CD8-positive, alpha-beta memory T cell (primary cell): ENCODE measurements at places on chromosomes 16 and 17. TPM values are rescaled to one million over a fixed set of nuclear protein-coding genes. Genes with fewer than 3 reads are reported as not detected.

Gene AOC3
- total RNA-seq: 1.0 TPM

Gene IKZF3
- 119 TPM for total RNA-seq

Gene TBC1D3K
- not detected for total RNA-seq

Gene ANKS4B
- total RNA-seq: not detected

Gene NKIRAS2
- total RNA-seq: 31.3 TPM

Gene MYH3
- 3.5 TPM for total RNA-seq

Gene NXN
- 0.31 TPM for total RNA-seq

Gene LPO
- not detected for total RNA-seq

Gene FOXC2
- not detected for total RNA-seq

- H3K27ac ChIP-seq: peak within 1 kb of the TSS; percentile 4
- peaks cover 16% of the 10 kb centered on the region for H3K4me1 ChIP-seq
- H3K4me3 ChIP-seq: peak within 1 kb of the TSS; percentile 53
- peaks cover 10% of the 10 kb centered on the region for H3K27me3 ChIP-seq
- peak; percentile 13 for DNase-seq
- H3K36me3 ChIP-seq: no peaks in the 10 kb centered on the region
Observed at GRCh38 chr16:57284209-57284951, at the start of gene PLLP. TSS of gene PLLP (minus strand) at chr16:57284672. CDS start at chr16:57284540, 132 bp downstream.

GRCh38 chr16:67723911-67724305 lies 4.8 kb upstream of the GFOD2 start:
- no peak for DNase-seq
- peaks cover 10% of the 10 kb centered on the region for H3K4me1 ChIP-seq
- no peaks in the 10 kb centered on the region for H3K27me3 ChIP-seq
- no peak overlapping the region for H3K4me3 ChIP-seq
- no peak overlapping the region for H3K27ac ChIP-seq

- no peak overlapping the region for H3K27ac ChIP-seq
- H3K27me3 ChIP-seq: no peaks in the 10 kb centered on the region
- peaks cover 23% of the 10 kb centered on the region for H3K4me1 ChIP-seq
- H3K4me3 ChIP-seq: no peak overlapping the region
- DNase-seq: no peak
Observed at GRCh38 chr17:2197271-2197670, 106.3 kb downstream of the SMG6 start.

- no peaks in the 10 kb centered on the region for H3K36me3 ChIP-seq
- peaks cover 81% of the 10 kb centered on the region for H3K4me1 ChIP-seq
- no peaks in the 10 kb centered on the region for H3K27me3 ChIP-seq
- no peak overlapping the region for H3K4me3 ChIP-seq
- no peak overlapping the region for H3K27ac ChIP-seq
Observed at GRCh38 chr17:46122486-46122871, 70.8 kb downstream of the KANSL1 start.

GRCh38 chr17:42878924-42879595 lies 21.5 kb upstream of the G6PC1 start:
- H3K4me3 ChIP-seq: no peak overlapping the region
- no peaks in the 10 kb centered on the region for H3K27me3 ChIP-seq
- DNase-seq: no peak
- no peaks in the 10 kb centered on the region for H3K36me3 ChIP-seq
- H3K27ac ChIP-seq: no peak overlapping the region

DNA sequence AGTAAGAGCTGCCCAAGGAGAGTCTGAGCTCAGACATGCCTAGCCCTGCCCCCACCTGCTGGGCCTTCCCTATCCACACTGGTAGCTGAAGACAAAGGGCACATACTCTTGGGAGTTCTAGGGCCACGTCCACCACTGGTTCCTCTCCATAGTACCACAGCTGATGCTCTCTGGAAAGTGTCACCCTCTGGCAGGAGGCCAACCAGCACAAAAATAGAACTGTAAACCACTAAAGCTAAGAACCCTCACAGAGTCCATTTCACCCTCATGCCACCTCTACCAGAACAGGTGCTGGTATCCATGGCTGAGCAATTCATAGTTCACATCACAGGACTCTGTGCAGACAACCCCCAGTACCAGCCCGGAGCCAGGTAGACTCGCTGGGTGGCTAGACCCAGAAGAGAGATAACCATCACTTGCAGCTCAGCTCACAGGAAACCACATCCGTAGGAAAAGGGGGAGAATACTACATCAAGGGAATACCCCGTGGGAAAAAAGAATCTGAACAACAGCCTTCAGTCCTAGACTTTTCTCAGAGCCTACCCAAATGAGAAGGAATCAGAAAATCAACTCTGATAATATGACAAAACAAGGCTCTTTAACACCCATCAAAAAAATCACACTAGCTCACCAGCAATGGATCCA lies 115.3 kb downstream of the CEP112 start:
- DNase-seq: no peak
- no peaks in the 10 kb centered on the region for H3K27me3 ChIP-seq
- no peak overlapping the region for H3K27ac ChIP-seq
- H3K36me3 ChIP-seq: no peaks in the 10 kb centered on the region
- no peaks in the 10 kb centered on the region for H3K4me1 ChIP-seq

DNA sequence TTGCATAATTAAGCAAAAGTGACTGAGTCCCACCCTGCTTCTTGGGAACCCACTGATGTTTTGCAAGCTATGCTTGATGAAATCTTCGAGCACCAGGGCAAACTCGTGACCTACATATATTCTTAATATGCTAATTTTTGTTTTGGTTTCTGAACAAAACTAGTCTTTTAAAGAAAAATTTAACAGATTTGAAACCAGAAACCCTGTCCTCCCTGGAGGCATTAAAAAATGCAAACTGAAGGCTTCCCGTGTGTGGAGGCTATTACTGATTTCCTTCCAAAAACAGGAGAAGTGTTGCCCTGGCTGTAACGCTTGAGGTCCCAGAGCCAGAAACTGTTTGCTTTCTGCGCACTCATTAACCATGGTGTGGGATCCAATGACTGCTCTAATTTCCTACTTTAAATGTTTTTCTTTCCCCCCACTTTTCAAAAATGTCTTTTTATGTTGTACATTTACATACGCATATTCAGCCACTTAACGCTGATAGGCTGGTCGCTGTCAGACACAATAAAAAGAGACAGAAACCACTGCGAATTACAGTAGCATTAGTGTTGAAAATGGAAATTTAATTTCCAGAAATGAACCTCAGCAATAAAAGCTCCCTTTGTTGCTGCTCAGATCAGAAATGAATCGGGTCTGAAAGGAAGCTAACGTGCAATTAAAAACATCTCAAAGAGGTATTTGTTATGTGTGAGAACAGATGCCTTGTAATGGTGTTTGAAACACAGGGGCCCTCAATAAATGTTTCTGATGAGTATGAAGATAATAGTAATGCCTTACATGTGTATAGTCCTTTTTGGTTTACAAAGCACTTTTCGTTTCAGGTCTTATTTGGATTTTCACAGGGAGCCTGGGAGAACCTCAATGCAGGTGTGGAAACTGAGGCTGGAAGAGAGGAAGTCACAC lies 39.9 kb upstream of the IRX6 start:
- H3K27ac ChIP-seq: no peak overlapping the region
- H3K4me3 ChIP-seq: no peak overlapping the region
- no peaks in the 10 kb centered on the region for H3K36me3 ChIP-seq
- H3K4me1 ChIP-seq: no peaks in the 10 kb centered on the region
- no peaks in the 10 kb centered on the region for H3K27me3 ChIP-seq

GRCh38 chr17:67482764-67483163 lies 105.7 kb downstream of the PITPNC1 start:
- H3K4me3 ChIP-seq: no peak overlapping the region
- DNase-seq: no peak
- no peak overlapping the region for H3K27ac ChIP-seq

- DNase-seq: no peak
- peaks cover 37% of the 10 kb centered on the region for H3K4me1 ChIP-seq
- no peak overlapping the region for H3K4me3 ChIP-seq
- no peak overlapping the region for H3K27ac ChIP-seq
- no peaks in the 10 kb centered on the region for H3K27me3 ChIP-seq
Observed at GRCh38 chr17:41322094-41322902, 6.8 kb upstream of the KRTAP17-1 start.

- H3K27ac ChIP-seq: no peak overlapping the region
- H3K4me3 ChIP-seq: peak overlapping the region; percentile 50
- peak; percentile 67 for DNase-seq
- peaks cover 21% of the 10 kb centered on the region for H3K4me1 ChIP-seq
- no peaks in the 10 kb centered on the region for H3K36me3 ChIP-seq
- no peaks in the 10 kb centered on the region for H3K27me3 ChIP-seq
Observed at GRCh38 chr17:72719578-72720493, 372.7 kb downstream of the SLC39A11 start.

DNA sequence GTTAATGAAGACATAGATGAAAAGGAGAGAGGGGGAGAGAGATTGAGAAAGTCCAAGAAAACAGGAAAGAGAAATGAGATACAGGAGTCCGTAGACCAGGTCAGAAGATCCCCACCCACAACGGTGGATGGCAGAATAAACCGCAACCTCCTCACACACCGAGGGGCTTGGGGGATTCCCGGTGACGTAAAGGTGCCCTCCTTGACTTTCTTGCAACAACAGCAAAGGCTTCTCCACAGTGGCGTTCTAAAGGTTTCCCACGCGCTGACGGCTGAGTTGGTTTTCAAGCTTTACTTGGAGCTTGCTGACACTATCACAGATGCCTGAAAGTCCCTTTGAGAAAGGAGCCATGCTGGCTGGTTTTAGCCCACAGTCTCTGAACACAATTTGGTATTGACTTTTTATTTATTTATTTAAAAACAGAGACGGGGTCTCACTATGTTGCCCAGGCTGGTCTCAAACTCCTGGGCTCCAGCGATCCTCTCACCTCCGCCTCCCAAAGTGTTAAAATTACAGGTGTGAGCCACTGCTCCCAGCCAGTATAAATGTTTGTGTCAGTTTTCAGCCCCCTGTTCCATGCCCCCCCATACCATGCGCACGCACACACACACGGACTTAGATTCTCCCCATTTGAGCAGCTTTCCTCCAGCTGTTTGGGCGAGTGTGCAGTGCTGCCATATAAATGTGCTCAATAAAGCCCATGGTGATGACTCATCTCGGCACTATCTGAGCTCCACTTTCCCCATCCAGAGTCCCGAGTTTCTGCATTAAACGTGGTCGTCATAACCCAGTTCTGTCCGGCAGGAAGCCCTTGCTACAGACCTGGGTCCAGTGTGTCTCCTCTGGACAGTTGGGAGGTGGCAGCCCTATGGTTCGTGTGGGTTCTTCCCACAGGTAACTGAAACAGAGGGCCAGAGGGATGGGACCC lies 33.0 kb upstream of the SEC14L1 start:
- H3K27ac ChIP-seq: no peak overlapping the region
- H3K4me3 ChIP-seq: no peak overlapping the region
- H3K36me3 ChIP-seq: no peaks in the 10 kb centered on the region
- H3K4me1 ChIP-seq: peaks cover 7% of the 10 kb centered on the region

- H3K36me3 ChIP-seq: no peaks in the 10 kb centered on the region
- no peak overlapping the region for H3K27ac ChIP-seq
- H3K4me1 ChIP-seq: peaks cover 3% of the 10 kb centered on the region
- no peak overlapping the region for H3K4me3 ChIP-seq
- H3K27me3 ChIP-seq: peaks cover 33% of the 10 kb centered on the region
Observed at GRCh38 chr16:88941913-88942909, 34.8 kb downstream of the CBFA2T3 start.

DNA sequence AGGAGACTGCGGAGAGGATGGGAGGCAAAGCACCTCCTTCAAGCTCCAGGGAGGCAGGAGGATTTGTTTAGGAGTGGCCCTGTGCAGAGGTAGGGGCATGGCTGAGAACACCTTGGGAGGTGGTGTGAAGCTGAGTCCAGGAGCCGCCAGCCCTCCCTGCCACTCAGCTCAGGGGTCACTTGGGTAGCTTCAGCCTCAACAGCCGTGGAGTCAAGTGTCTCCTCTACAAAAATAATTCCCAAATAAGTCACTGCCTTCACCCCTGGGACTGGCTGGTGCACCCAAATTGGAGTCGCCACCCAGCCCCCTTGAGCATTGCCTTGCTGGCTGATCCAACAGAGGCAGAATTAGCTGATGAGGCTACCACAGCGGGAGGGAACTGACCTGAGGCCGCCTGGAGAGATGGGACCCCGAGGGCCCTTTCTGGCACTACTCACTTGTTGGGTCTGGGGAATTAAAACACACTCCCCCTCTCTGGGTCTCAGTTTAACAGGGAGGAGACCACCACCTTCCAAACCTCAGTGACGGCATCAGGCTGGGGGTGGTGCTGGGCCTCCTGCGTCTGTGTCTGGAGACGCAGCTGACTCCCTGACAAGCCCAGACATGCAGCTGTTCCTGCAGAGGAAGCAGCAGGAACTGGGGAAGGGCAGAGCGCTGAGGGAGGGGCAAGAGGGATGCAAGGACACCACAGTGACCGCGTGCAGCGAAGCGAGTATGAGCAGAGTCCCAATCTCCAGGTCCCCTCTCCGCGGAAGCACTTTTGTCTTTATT lies 87.9 kb upstream of the TOB1 start:
- H3K4me1 ChIP-seq: peaks cover 15% of the 10 kb centered on the region
- H3K4me3 ChIP-seq: no peak overlapping the region
- DNase-seq: no peak
- no peaks in the 10 kb centered on the region for H3K36me3 ChIP-seq

- no peaks in the 10 kb centered on the region for H3K27me3 ChIP-seq
- no peaks in the 10 kb centered on the region for H3K36me3 ChIP-seq
- no peak for DNase-seq
- H3K4me1 ChIP-seq: peaks cover 44% of the 10 kb centered on the region
Observed at GRCh38 chr17:40443988-40444899, 994 bp downstream of the IGFBP4 start.

DNA sequence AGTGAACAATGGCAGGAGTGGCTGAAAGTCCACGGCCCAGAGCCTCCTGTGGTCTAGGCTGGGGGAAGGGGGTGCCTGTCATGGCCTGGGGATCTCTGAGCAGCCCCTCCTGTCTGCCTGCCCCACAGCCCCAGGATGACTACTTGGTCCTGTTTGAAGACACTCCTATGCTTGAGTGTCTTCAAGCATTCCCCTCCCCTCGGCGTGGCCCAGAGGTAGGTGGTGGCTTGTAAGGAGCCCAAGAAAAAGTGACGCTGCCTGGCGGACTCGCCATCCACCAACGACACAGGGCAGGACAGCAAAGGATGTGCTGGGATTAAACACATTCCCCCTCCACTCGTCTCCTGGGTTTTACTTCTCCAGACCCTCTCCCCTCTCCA lies 5.7 kb downstream of the SULT1A1 start:
- H3K36me3 ChIP-seq: no peaks in the 10 kb centered on the region
- no peak for DNase-seq
- H3K4me3 ChIP-seq: no peak overlapping the region
- no peaks in the 10 kb centered on the region for H3K27me3 ChIP-seq
- H3K4me1 ChIP-seq: no peaks in the 10 kb centered on the region
- no peak overlapping the region for H3K27ac ChIP-seq

- no peak overlapping the region for H3K27ac ChIP-seq
- H3K36me3 ChIP-seq: peaks cover 43% of the 10 kb centered on the region
- H3K27me3 ChIP-seq: no peaks in the 10 kb centered on the region
- no peak overlapping the region for H3K4me3 ChIP-seq
- H3K4me1 ChIP-seq: peaks cover 100% of the 10 kb centered on the region
Observed at GRCh38 chr17:38881600-38882191, 11.8 kb downstream of the LASP1 start.

DNA sequence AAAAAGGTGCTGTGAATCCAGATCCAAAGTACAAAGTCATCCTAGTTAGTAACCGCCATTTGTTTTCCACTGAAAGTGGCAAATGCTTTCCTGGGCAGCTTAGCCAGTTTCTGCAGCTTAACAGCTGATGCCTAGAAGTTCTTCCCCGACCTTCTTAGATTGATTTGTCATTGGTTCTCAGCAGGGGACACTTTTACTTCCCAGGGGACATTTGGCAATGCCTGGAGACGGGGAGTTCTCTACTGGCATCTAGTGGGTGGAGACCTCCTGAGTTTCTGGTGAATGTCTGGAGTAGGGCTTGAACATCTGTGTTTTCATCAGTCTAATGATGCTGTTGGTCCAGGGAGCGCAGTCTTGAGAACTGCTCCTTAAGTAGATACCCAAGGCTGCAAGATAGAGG lies 7.6 kb downstream of the DNAJA3 start:
- H3K36me3 ChIP-seq: peaks cover 35% of the 10 kb centered on the region
- no peaks in the 10 kb centered on the region for H3K4me1 ChIP-seq
- no peaks in the 10 kb centered on the region for H3K27me3 ChIP-seq
- H3K27ac ChIP-seq: peak overlapping the region; percentile 55
